Pancreas (tissue), 10 donors: ENCODE measurements at places on chromosomes 7 and 10. TPM values are rescaled to one million over a fixed set of nuclear protein-coding genes. Genes with fewer than 3 reads are reported as not detected.

DNA sequence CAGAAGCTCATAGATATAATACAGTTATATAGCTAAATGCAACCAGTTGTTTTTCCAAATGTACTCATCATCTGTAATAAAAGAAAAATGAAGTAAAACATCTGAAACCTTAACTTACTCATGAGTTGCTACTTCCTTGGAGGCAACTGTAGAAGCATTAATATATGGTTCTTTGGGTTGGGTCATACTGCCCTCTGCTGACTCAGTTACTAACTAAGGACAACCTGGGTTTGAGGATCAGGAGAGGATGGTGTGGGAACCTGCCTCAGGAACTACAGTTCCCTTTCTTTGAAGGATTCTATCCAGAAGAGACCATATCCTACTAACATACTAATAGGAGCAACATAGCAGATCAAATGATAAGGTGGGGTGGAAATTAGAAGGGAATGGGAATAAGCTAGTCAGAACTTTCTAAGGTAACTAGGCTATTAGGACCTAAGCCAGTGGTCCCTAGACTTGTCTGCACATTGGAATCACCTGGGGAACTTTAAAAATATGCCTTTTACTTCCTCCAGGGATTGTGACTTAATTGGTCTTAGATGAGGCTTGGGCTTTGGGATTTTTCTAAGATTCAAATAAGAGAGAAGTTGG lies 20.7 kb downstream of the COX15 start:
- no peak for DNase-seq

DNA sequence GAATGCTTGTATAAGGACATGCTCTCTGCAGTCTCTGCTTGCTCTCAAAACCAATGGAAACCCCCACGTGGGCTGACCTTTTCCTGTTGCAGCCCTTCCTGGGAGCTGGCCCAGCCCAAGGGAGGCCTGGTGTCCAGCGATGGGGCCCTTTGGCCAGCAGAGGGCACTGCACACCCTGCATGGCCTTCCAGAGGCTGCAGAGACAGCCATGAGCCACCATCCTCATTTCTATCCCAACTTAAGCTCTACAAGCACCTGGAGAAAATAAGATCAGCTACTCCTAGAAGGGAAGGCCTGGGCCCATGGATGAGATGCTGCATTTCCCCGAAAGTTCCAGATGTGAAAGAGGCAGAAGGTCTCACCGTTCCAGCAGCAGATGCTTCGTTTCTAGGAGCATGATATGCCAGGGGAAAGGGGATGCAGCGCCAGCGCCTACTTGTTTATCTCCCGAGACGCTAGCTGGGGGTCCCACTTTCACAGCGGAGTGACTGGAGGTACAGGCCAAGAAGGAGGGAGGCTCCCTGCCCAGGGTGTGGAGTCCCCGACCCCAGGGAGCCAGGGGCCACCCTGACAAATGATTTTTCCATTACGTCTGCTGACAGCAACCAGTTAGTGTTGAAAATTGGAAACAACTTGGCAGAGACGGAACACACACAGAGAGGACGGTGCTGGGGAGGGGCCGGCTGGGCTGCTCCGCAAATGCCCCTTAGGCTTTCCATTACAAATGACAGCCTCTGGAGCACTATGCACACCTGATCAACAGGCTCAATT lies 106.4 kb downstream of the ZRANB1 start:
- peak; percentile 95 for DNase-seq

The CADPS2 gene
- 19.9 TPM for total RNA-seq

The MDH2 gene
- total RNA-seq, result 88.0 TPM

DNA sequence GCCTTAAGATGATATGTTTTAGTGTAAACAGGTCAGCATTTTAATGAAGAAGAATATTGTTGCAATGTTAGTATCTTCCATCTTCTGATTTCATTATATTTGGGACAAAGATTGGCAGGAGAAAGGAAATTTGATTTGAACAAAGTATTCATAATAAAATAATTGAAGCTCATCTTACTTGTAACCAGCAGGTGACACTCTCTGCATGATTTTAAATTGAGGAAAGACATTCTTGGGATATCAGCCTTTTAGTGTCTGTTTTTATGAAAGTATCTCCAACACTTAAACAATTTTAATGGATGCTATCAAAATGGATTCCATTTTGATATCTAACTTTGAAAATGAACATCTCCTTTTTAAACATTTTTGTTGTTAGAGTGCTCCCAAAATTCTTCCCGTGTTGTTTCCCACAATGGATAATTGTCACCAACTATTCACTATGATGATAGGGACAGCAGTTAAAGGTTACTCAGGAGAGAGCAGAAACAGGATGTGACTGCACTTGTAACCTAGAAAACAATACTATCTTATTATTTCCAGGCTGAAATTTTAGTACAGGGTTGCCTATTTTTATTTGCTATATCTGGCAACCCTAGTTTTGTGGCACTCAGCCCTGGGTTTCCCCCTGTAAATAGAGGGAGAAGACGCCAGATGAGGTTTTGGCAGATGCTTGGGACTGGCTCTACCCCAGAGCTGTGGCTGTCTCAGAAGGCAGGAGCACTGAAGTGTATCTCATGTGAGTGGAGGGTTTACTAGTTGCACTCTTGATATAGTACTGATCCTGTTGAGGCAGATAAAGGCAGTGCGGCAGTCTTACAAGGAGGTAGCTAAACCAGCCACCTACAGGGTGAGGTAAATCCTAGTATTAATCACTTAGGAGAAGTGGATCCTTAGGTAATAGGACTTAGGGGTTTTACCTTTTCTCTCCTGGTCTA lies 31.0 kb upstream of the ABCB4 start:
- DNase-seq, result no peak

The CRPPA gene
- 1.8 TPM for total RNA-seq

The TMEM140 gene
- total RNA-seq, result 4.1 TPM

DNA sequence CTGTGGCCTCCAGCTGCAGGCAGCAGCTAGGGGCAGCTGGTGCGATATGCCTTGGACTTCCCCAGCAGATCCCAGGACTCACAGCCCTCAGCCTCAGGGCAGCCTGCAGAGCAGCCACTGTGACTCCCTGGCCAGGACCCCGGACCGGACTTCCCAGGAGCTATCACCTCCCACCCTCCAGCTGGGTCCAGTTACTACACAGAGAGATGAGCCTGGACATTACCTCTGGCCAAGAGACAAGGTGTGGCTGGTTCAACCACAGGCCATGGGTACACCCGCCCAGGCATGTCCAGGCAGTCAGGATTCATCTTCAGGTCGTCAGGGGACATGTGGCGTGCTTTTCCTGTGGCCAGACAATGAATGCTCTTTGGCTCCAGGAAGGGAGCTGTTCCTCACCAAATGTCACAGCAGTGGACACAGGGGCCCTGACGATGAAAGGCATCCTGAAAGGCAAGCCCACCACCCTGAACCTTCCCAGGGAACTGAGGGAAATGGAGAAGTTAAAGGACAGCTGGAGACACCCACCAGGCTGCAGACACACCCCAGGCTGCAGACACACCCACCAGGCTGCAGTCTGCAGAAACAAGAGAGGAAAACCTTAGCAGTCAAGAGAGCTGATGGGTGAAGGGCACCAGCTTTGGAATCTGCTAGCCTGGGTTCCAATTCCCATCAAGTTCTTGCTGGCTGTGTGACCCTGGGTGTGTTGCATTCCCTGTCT lies 25.8 kb upstream of the NANOS1 start:
- DNase-seq, result no peak

DNA sequence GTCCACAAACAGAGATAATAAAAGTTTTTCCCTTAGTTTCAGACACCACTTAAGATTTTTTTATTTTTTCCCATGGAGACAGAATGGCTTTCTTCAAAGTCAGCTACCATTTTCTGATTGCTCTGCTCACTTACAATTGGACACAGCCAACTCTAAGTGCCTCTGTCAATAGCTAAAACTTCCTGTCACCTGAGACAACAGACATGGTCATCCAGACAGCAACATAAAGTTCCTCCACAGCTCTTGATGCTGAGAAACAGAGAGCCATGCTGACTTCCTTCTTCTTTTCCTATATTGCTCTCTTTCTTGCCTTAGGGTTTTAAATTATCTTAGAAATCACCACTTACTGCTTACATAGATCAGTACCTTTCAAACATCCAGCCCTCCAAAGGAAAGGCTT lies 12.0 kb downstream of the ZNF800 start:
- no peak for DNase-seq

GRCh38 chr7:148901178-148901577 lies 17.1 kb upstream of the EZH2 start:
- no peak for DNase-seq

- no peak for DNase-seq
These were observed 24.7 kb upstream of the SLC18A3 start for GRCh38 chr10:49585387-49585786.

GRCh38 chr10:108469940-108470339 lies 1305.4 kb upstream of the SORCS1 start:
- no peak for DNase-seq

GRCh38 chr7:76272851-76273497 lies 29.5 kb upstream of the HSPB1 start:
- DNase-seq, result no peak

GRCh38 chr7:28588602-28589001 lies 176.3 kb downstream of the CREB5 start:
- DNase-seq, result no peak

DNA sequence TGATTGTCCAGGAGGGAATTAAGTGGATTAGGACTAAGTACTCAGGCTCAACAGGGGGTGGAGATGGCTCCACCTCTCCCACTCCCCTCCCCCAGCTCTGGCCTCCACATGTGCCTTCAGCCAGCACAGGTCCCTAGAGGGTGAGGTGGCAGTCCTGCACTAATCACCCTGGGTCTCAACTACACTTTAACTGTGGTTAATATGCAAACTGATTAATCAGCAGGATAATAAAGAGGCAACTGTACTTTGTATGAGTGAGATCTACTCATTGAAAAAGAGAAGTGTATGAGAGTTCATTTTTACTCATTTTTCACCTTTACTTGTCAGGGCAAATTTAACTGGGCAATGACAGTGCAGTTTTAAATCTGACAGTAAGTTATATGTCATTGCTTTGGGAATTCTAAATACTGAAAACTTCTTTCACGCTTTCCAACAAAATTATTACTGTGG lies 223.8 kb upstream of the CCDC6 start:
- no peak for DNase-seq

GRCh38 chr7:22348379-22348778 lies 8.6 kb downstream of the RAPGEF5 start:
- no peak for DNase-seq

GRCh38 chr7:55523366-55523765 lies 48.9 kb downstream of the VOPP1 start:
- DNase-seq, result no peak

DNA sequence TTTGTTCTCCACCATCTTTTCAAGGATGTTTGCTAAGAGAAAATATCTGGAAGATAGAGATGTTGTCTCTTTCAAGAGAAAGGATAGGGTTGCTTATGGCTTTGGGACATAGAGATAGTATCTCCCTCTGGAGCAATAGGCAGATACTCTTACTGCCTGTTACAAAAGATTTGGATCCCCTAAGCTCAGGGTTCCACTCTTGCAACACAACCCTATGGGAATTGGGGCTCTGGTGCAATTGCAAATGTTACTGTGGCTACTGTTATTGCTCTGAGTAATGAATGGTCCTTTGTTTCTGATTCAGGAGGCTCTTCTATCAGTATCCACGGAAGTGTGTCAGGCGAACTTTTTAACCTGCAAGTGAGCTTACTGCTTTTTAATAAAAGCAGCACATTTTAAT lies 88.8 kb downstream of the GPR85 start:
- no peak for DNase-seq

The EIF4EBP2 gene
- total RNA-seq, result 28.7 TPM

DNA sequence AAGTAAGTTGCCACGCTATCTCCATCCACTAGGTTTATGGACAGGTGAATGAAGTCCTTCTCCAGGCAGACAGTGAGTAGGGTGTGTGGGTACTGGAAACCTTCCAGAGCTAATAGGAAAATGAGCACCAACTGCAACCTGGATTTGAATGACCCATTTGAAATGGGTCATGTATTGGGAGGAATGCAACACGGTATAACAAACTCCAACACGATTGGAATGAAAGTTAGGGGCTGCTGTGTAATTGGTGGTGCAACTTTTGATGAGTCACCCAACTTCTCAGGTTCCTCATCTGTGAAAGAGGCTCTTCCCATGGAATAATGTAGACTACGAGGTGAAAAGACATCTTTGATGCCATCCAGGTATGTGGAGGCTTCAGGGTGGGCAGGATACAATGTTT lies 241.4 kb upstream of the PODXL start:
- DNase-seq, result no peak

- DNase-seq, result no peak
These were observed 80.7 kb downstream of the THSD7A start for GRCh38 chr7:11751315-11751714.

DNA sequence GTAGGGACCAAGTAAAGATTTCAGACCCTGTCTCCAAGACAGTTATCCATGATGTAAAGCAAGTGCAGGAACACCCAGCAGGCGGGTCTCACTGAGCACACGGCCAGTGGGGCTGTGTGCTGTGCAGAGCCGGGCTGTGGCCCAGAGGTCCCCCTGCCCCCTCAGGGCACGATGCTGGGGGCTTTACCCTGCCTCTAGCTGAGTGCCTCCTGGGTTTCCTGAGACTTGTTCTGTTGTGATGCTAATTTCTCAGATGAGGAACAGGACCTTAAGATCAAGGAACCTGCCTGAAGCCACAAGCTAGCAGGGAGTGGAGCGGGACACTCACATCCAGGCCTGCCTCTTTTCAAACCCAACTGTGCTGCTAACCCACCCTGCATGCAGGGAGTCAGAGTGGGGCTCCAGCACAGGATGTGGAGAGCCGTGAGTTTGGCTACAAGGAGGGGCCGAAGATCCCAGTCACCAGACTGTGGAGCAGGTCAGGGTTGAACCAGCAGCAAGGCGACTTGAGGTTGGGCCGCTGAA lies 76.1 kb upstream of the LYZL2 start:
- no peak for DNase-seq

DNA sequence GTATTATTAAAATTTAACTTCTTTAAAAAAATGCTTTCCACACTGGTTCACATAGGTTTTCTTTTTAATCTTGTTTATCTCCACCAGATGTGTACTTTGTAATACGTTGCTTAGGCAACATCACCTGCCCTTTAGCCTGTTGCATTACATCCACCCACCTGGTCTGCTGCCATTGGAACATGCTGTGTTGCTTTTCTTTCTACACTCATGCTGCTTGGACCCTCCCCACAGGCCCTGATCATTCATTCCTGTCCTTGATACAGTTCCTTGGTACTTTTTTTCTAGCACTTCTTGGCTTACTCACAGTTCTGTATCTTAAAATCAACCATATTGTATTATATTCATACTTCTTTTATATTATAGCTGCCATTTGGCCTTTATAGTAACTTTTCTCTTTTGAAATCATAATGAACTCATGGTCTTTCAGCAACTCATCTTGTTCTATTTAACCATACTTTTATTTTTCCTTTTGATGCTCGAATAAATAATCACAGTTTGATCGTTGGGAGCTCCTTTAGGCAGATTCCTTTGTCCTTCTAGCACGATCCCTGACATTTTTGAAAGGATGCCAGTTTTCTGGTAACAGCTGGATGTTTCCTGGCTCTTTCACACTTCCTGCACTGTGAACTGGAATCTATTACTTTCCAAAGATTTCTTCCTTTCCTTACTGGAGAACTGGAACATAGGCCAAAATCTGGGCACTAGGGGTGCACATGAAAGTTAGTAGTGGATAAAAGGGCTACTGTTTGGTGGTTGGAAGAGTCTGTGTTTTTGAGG lies 125.1 kb downstream of the CDK14 start:
- peak; percentile 87 for DNase-seq

GRCh38 chr10:68224810-68225209 lies 7.1 kb downstream of the ATOH7 start:
- DNase-seq, result no peak

GRCh38 chr10:42941295-42941644 lies 135.6 kb upstream of the RET start:
- DNase-seq, result peak; percentile 58
